ENCODE measurements at places on chromosomes 7 and 10. TPM values are rescaled to one million over a fixed set of nuclear protein-coding genes. Genes with fewer than 3 reads are reported as not detected.
A peak's percentile ranks its signal among the peaks of the same experiment; 100 is the strongest.

GRCh38 chr7:51344406-51345138 is 28.0 kb upstream of the COBL start:
- DNase-seq: peak; percentile 16

DNA sequence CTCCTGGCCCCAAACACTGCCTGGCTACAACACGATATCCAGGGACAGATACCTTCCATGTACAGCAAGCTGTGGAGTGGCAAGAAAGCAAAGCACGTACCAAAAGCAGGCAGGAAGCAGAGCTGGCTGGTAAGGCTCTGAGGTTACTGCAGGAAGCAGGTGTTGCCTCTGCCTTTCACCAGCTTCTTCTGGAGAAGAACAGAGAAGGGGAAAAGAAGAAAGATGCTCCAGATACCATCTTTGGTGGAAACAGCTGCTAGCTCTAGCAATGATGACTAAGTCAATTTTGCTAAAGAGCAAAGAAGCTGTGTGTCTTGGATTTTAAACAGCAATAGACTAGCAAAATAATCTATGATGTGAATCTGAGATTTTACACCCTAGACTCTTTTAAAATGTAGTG is 34.9 kb upstream of the PRSS1 start:
- no peak for DNase-seq

DNA sequence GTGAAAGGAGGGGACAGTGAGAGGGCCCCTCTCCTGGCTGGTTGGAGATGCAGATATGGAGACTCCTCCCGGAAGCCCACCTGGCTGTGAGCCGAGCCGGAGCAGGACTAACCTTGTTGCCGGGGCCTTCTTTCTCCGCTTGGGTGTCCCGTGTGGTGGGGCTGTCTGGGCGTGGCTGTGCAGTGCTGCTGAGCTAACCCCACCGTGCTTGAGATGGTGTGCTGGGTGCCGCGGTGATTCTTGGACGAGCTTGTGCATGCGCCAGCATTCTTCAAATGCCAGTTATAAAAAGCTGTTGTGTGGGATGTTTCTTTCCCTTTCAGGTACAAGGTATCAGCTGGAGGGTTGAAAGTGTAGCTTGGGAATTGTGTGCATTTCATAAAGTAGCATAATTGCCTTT is 48.8 kb downstream of the DAGLB start:
- DNase-seq: no peak

DNA sequence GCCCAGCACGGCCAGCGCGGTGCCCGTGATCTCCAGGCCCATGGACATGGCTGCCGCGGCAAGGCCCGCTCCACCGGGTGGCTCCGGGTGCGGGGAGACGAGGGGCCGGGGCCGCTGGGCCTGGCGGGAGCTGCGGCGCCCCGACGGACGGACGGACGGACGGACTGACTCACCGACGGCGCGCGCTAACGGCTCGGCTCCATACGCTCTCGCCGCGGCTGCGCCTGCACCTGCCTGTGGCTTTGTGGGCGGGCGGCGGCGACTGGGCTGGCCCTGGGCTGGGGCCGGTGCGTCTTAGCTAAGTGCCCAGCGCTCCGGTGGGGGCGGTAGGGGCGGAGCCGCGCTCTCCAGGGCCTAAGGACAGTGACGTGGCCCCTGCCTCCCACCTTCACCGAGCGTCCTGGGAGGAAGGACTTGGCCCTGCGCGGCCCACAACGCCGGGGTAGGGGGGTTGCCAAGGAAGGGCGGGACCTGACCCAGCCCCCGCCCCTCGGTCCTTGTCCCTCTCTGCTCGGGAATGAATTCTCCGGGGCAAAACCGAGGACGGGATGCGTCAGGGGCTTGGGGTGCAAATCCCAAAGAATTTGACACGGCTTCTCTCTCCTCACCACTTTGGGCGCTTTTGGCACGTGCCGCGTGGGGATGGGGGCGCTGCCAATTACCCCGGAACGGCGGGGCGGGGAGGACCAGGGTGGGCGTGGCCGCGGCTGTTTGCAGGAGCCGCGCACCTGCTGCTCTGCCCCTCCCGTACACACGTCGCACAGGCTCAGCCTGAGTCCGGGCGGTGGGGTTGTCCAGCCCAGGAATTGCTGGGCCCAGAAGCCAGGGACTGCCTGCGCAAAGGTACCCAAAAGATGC is at the start of gene CLDN3:
Gene CLDN3 (minus strand): TSS at position 269 of the 858 bp plus-strand sequence. CDS start 221 bp downstream, at position 48.
- no peak for DNase-seq

- DNase-seq: no peak
Measured at GRCh38 chr7:34664755-34665154, 6.7 kb downstream of the NPSR1 start.

DNA sequence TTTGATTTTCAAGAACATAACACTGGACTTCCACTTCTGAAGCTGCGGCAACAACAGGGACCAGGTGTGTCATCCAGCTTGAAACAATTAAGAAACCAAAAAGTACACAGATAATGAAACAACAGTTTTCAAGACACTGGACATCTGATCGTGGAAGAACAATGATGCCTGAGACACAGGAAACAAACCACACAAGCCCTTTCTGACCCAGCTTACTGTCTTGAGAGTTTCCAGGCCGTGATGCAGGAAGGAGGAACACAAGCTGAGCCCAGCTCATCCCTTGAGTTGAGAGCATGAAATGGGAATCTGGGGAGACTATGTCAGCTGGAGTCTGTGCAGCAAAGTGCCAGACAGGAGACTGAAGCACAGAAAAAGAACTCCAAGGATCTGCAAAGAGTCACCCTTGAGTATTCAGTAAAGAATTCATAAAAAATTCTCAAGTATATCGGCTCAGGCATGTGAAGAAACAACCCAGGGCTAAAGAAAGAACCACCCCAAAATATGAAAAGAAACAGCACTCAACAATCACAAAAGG is 91.6 kb downstream of the RNF32 start:
- DNase-seq: no peak

- DNase-seq: no peak
Measured at GRCh38 chr10:60473557-60473956, 83.9 kb upstream of the ANK3 start.

GRCh38 chr7:98613601-98614425 is 3.3 kb upstream of the NPTX2 start:
- DNase-seq: peak; percentile 66

DNA sequence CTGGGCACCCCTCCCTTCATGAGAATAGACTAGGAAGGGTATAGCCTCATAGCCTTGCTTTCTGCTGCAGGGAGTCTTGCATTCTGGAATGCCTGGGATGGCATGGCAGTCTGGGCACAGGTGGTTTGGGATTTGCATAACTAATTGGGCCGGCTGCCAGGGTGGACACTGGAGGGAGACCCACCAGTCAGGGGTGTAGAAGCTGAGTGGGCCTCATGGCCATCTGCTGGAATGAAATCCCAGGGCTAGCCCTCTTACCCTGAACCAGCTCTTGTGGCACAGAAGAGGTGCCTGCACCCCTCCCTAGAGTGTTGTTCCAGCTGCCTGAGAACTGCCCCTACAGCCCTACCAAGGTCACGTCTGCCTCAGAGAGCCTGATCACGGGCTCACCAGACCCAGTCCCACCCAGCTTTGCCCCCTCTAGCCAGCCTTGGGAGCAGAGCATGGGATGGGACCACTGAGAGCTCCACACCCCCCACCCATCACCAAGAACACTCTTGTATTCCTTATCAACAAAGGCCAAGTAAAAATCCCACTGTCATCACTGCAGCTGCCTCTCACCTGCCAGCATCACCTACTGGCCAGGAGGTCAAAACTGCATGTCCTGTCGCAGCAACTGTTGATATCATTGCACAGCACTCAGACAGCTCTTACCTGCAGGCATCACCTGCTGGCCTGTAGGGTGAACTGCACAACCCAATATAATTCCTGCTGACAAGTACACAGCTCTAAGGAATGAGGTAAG is 148.9 kb downstream of the ZEB1 start:
- DNase-seq: no peak

DNA sequence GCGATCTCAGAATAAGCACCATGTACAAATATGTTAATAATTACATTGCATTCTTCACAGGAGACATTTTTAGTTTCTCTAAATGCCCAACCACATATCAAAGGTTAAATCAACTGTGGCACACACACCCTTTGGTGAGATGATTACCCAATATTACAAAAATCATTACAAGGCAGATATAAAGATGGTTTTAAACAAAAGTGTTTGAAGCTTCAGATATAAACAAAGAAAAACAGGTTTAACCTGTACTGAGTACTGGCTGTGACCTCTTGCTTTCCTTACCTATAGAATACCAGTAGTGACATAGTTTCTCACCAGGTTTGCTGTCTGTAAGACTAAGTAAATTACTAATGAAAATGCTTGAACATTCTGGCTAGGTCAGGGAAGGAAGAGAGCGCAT is 360.0 kb upstream of the IGFBP3 start:
- DNase-seq: no peak

DNA sequence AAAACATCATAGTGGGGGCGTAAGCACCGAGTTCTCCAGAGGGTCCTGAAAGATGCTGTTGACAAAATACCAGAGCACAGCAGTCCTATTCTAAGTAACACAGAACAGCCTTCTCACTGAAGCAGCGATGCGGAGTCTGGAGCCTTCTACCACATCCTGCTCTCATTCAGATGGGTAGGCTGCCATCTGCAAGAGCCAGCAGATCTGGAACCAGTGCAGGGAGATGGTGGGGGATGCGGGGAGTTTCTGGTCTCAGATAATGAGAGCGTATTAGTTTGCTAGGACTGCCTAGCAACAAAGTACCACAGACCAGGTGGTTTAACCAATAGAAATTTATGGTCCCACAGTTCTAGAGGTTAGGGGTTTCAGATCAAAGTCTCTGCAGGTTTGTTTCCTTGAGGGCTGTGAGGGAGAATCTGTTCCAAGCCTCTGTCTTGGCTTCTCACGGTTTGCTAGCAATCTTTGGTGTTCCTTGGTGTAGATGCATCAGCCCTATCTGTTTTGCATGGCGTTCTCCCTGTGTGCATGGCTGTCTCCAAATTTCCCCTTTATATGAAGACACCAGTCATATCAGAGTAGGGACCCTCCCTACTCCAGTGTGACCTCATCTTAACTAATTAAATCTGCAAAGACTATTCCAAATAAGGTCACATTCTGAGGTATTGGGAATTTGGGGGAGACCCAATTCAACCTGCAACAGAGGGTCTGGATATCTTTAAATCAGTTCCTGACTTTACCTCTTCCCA is 52.0 kb upstream of the STEAP1B start:
- DNase-seq: no peak

DNA sequence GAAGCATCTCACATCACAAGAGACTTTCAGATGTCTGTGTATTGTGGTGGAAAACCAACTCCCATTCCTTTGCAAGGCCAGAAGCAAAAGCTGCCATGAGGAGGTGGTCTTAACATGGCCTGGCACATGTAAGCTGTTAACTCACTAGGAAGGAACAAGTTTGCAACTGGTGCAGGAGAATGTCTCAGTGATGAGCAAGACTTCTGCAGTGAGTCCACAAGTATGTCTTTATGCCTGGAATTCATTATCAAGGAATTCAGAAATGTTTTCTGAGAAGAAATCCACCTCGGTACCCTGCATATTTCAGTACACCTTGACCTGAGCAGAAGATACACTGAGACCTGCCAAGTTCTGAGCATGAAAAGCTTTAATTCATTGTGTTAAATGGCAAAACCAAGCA is 1033.1 kb downstream of the NRG3 start:
- no peak for DNase-seq

GRCh38 chr7:15105711-15106110 is 203.2 kb upstream of the DGKB start:
- DNase-seq: no peak

GRCh38 chr10:93844979-93845626 is 48.7 kb upstream of the SLC35G1 start:
- DNase-seq: no peak

DNA sequence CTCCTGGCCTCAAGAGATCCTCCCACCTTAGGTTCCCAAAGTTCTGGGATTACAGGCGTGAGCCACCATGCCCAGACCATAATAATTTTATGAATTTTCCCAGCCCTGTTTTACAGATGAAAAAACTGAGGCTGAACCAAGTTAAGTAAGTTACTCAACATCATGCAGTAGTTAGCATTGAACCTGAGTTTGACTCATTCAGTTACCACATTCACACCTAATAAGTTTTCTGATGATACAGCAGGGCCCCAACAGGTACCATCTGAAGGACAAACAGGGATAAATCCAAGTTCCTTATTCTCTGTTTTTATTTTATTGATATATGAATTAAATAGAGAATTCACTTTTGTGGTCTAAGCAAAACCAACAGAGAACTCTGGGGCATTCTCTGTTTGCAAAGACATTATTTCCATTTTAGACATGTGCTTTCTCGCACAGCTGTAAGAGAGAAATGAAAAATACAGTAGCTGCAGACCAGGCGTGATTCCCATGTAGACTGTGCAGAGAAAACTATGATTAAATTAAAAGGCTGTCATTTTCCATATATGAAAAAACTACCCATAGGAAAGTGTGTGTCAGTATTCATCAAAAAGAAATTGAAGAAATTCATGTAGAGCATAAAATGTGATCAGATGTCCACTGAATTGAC is 26.6 kb downstream of the APBB1IP start:
- no peak for DNase-seq

GRCh38 chr7:26199301-26200037 is 1.1 kb downstream of the HNRNPA2B1 start:
- DNase-seq: no peak

GRCh38 chr10:51606825-51607462 is 92.5 kb downstream of the CSTF2T start:
- no peak for DNase-seq

DNA sequence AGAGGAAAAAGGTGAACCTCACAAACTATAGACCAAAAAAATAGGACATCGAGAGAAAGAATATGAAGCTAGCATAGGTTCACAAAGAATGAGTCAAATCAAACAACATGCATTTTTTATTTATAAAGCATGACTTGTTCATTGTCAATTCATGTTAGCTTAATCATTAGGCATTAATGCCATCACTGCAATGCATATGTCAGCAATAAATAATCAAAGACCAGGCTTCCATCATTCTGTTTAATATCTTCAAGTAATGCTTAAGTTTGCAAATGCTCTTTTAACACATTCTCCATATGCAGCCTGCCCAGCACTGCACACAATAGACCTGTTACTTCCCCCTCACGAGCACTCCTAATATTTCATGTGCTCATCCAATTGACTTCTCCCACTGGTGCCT is 8.9 kb upstream of the MAGI2 start:
- DNase-seq: no peak

DNA sequence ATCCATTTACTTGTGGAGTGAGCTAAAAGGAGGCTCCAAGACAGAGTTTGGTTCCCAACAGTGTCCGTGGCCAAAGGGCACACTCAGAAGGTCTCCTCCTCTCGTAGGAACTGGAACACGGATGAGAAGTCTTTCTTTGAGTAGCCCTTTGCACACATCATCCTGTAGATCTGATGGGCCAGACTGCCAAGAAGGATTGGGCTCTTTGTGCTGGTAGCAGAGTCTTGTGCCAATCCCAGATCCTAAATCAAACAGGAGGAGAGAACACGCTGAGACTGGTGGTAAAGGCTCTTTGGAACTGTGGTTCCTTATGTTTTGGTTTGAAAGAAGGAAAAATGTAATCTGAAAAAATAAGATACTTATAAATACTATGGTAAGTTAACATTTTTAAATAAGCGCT is 136.6 kb downstream of the HIBADH start:
- no peak for DNase-seq

The CYP2C9 gene
- 5.4 TPM for polyA plus RNA-seq

The GIMAP7 gene
- 14.3 TPM for polyA plus RNA-seq

The SH2D4B gene
- 0.17 TPM for polyA plus RNA-seq

The ZNF800 gene
- polyA plus RNA-seq: 21.9 TPM

The DYNC1I1 gene
- 0.59 TPM for polyA plus RNA-seq

The VSTM2A gene
- polyA plus RNA-seq: 2.3 TPM

The MAGI2 gene
- polyA plus RNA-seq: 34.5 TPM

The DNMBP gene
- polyA plus RNA-seq: 31.8 TPM

The FAM131B gene
- 2.6 TPM for polyA plus RNA-seq

The ZNF853 gene
- polyA plus RNA-seq: 18.8 TPM

The WNT2 gene
- polyA plus RNA-seq: 0.76 TPM
